ENCODE measurements at places on chromosomes 6 and 20.

- DNase-seq: no peak
These were observed 5.1 kb downstream of the RING1 start for GRCh38 chr6:33213166-33213988.

DNA sequence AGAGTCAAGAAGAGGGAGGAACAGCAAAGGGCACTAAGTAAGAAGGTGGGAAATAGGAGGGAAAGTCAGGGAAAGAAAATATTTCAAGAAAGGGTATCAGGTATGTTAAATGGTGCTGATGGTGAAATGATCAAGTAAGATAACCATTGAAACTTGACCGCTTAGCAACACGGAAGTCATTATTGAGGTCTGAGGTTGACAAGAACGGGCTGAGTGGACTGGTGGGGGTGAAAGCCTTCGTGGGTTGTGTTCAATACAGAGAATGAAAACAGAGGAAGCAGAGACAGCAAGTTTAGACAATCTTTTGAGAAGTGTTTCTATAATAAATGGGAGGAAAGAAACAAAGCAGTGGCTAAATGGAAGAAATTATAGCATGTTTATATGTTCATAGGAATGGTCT is 72.0 kb downstream of the LIN28B start:
- DNase-seq: no peak

- DNase-seq: no peak
These were observed 78.1 kb downstream of the FIG4 start for GRCh38 chr6:109769213-109769612.

DNA sequence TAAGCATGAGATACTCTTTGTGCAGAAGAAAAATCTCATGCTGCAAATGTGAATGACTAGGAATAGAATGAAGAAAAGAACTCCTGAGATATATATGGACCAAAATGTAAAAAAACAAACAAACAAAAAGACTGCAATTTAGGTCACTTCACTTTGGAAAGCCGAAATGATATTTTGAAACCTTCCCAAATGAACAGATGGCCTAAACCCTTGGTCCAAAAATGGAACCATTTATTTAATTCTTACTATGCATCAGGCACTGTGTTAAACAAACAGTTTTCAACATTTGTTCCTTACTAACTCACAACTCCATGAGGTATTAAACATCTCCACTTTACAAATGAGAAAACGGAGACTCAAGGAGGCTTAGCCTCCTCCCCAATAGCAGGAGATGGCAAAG is 107.5 kb downstream of the VIP start:
- no peak for DNase-seq

GRCh38 chr20:32943490-32944052 is 60.7 kb downstream of the SUN5 start:
- DNase-seq: no peak

DNA sequence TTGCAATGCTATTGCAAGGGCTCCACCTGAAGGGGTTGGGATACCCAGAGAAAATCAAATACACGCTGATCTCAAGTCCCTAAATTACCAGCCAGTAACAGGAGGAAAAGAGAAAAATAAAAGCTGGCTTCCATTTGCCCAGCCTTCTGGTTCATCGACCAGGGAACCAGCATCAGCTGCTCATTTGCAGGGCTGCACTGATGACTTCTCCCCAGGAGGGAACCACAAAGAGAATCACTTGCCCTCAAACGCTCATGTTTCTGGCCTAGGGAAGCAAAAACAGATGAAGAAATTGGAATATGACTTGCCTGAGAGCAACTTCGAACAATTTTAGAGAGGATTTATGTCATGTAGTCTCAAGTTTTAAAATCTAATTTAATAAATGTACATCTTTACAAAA is 119.7 kb downstream of the SH3BGRL2 start:
- DNase-seq: no peak

GRCh38 chr20:23245553-23246181 is 104.9 kb upstream of the NXT1 start:
- DNase-seq: peak; percentile 17

DNA sequence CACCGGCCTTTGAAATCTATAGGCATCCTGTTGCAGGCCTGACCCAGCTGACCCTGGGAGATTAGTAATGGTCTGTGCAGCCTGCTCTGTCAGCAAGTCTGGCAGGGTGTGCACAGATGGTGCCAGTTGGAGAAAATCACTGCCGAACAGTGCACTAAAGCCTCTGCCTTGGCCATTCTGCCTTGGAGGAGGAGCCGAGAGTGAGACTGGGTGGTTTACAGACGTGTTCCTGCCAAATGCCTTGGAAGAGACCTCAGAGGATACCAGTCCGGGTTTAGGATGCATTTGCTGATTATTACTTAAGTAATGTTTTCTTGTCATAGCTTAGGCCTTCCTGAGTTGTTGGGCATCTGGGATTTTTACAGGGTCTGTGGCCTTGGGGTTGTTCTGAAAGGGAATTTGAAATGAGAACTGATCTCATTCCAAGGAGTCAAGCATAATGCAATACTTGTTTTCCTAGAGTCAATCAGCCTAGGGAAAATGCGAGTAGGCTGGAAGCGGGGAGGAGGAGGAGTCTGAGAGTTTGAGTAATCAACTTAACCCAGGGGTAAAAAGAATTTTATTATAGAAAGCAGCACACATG is 292.1 kb downstream of the SOX4 start:
- no peak for DNase-seq

GRCh38 chr6:105907991-105908390 is 178.1 kb upstream of the PRDM1 start:
- no peak for DNase-seq

- no peak for DNase-seq
These were observed 28.5 kb downstream of the STK35 start for GRCh38 chr20:2130062-2130591.

- no peak for DNase-seq
These were observed 1642.2 kb downstream of the KHDRBS2 start for GRCh38 chr6:60643870-60644269.

- DNase-seq: peak; percentile 39
These were observed 13.6 kb upstream of the CEP85L start for GRCh38 chr6:118665011-118665410.

DNA sequence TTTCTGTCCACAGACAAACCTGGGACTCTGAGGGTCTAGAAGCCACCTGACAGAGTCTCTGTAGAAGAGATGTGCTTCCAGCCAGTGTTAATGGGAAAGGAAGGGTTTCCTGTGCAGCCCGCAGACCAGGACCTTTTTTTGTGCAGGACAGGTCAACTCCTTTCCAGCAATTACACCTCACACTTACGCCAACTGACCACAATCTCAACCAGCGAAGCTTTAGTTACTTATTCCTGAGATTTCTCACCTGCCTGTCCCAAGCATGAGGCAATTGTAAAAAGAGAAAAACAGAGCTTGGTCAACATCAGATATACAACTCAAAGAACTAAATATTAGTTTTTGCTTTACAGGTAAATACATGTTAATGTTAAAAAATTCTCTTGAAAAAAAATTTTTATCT is 393.8 kb upstream of the ID4 start:
- DNase-seq: no peak

- no peak for DNase-seq
These were observed 5.0 kb upstream of the PXDC1 start for GRCh38 chr6:3756546-3756945.

DNA sequence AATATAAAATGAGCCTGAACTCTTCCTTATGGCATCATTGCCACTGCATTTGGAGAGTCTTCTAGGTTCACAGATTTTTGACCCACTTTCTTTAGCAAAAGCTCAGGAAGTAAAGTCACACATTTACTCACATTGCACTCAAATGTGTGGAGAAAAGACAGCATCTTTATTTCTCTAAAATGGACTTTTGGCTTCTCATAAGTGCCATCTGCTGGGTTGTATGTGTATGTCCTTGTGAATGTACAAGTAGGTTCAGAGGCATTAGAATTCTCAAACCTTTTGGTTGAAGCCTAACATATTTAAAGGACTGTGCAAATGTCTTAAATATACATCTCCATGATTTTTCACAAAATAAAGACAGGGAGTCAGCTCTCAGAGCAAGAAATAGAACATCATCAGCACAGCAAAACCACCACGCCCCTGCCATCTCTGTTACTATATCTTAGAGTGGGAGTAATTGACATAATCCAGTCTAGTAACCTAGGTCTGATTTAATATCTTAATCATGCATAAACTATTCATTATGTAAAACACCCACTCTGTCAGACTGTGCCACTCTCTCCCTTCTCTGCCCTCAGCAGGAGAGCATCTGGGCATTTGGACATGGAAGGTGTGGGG is 42.2 kb upstream of the SPTLC3 start:
- DNase-seq: no peak

- DNase-seq: no peak
These were observed 298.7 kb upstream of the MARCKS start for GRCh38 chr6:113558431-113558830.

Measured in CD4-positive, alpha-beta T cell treated with Interleukin-21 for 1 hour (primary cell).